ENCODE measurements at places on chromosomes 6 and 20. TPM values are rescaled to one million over a fixed set of nuclear protein-coding genes. Genes with fewer than 3 reads are reported as not detected.

GRCh38 chr6:11536795-11537194 is 754 bp upstream of the TMEM170B start:
- H3K4me1 ChIP-seq = peaks cover 2% of the 10 kb centered on the region
- peak overlapping the region; percentile 68 for H3K27ac ChIP-seq
- H3K27me3 ChIP-seq = no peaks in the 10 kb centered on the region
- no peaks in the 10 kb centered on the region for H3K36me3 ChIP-seq

GJA1 gene
- 44.5 TPM for total RNA-seq

DNA sequence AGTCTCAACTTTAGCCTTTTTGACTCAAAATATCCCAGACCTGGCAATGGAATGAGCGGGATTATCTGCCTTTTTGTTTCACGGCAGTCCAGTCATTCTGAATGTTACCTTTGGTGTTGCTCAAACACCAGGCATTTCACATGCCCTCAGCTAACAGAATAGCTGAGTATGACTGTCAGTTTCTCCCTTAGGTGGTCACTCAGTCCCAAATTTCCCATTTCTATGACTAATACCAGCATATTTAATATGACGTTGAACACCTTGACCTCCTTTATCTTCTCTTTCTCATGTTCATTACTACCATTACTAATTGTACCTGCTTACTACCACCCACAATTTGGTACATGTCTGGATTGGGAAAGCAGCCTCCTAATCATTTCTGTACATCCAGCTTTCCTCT is 65.2 kb downstream of the EDN1 start:
- no peak for DNase-seq
- no peaks in the 10 kb centered on the region for H3K36me3 ChIP-seq
- no peaks in the 10 kb centered on the region for H3K4me1 ChIP-seq

HMGN4 gene
- 61.0 TPM for total RNA-seq

- no peak overlapping the region for H3K4me3 ChIP-seq
- no peak for DNase-seq
These were observed 47.4 kb downstream of the MOCS1 start for GRCh38 chr6:39886871-39887270.

KCNQ2 gene
- total RNA-seq = not detected

DNA sequence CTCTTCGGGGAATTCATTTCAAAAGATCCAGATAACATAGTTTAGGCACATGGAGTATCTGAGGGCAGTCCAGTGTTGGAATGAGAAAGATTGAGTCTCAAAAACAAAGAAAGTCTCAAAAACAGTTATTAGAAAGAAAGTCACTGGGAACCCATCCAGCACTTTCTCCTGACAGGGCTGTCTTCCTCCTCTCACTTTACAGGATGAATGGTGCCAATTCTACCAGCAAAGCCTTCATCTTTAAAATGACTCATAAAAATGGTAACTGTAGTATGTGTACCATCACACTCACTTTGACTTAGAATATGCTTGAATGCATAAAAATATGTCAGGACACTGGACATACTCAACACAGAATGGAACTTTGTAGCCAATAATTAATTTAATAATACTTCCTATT is 71.3 kb downstream of the SLC22A3 start:
- H3K36me3 ChIP-seq = no peaks in the 10 kb centered on the region
- H3K27ac ChIP-seq = no peak overlapping the region
- H3K4me1 ChIP-seq = peaks cover 13% of the 10 kb centered on the region
- H3K27me3 ChIP-seq = no peaks in the 10 kb centered on the region
